ENCODE measurements at places on chromosomes 5 and 9.

GRCh38 chr5:74903165-74903787 lies 37.1 kb upstream of the FAM169A start:
- DNase-seq = no peak

DNA sequence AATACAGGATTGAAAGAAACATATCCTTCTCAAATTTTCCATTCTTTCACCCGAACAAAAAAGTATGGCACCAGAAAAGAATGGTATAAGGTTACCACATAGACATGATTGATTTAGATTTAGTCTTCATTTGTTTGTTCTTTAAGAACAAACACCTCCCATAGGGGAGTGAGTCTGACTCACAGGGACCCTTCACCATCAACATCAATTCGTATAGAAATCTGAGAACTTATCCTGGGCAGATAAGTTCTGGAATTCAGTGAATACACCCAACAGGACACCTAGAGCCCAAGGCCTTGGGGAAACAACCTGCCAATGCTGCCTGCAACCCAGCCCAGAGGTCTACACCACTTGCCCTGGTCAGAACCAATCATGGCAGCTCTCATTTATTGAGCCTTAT lies 46.2 kb downstream of the LHFPL2 start:
- DNase-seq = no peak

GRCh38 chr5:82349652-82350051 lies 71.5 kb upstream of the RPS23 start:
- DNase-seq = no peak

DNA sequence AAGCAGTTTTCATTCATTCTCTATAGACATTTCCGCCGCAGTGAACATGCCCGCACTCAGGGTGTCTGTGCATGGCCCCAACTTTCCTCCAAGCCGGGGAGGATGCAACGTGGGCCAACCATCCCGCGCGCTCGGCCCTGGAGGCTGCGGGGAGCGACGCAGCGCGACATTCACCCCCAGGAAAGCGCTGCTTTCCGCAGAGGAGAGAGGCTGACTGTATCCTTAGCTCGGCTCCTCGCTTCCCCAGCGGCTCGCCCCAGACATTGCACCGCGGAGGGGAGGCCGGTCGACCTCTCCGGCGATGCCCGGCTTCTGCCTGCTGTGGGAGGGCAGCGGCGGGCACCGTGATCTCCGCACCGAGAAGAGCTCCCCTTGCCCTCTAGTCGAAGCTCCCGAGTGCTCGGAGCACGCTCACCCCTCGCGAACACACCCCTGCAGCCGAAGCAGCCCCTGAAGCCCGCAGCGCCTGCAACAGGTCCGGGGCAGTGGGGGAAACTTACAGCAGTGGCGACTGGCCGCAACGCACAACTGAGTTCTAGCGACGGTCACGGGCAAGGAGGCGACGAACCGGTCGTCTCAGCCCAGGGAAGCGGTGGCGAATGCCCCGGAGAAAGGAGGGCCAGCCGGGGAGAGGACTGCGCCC lies 600 bp downstream of the ENC1 start:
- DNase-seq = no peak

- DNase-seq = no peak
Observed at GRCh38 chr9:700365-701282, 140.9 kb upstream of the DMRT1 start.

GRCh38 chr5:56282951-56283350 lies 49.8 kb upstream of the ANKRD55 start:
- no peak for DNase-seq

- DNase-seq = no peak
Observed at GRCh38 chr9:76759732-76760131, 4.5 kb upstream of the PCA3 start.

- DNase-seq = peak; percentile 17
Observed at GRCh38 chr9:95268681-95269080, 48.8 kb downstream of the FANCC start.

- no peak for DNase-seq
Observed at GRCh38 chr9:6838158-6838557, 80.4 kb downstream of the KDM4C start.

- DNase-seq = no peak
Observed at GRCh38 chr9:91915524-91916263, 34.3 kb downstream of the ROR2 start.

DNA sequence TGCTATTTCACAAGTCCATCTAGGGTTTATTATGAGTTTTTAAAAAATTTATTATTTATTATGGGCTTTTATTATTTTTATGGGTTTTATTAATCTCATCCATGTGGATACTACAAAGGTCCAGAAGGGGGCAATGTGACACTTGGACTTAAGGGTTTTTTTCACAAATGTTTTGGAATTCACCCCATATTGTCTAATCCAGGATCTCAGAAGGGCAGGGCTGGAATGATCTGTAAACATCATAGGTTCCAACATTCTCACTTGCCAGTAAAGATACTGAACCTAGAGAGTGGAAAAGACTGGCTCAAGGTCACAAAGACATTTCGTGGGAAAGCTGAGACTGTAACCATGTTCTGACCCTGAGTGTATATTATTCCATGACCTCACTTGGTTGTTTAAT lies 35.6 kb downstream of the NIM1K start:
- DNase-seq = peak; percentile 65

DNA sequence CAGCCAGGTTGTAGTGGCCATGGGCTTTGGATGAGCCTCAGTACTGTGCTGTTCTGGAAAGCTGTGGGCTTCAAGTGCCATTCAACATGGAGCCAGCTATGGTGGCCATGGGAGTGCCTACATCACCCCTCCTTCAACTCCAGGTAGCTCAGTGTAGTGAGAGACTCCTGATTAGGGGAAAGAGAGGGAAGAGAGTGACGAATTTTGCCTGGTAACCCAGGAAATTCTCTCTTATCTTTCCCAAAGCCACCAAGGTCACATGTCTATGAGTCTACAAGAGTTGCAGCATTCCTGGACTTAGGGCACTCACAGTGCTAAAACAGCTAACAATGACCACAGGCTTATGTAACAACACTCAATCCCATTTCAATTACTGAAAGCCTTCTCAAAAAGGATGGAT lies 81.7 kb upstream of the SPTLC1 start:
- DNase-seq = no peak

- DNase-seq = no peak
Observed at GRCh38 chr9:130122456-130122855, 49.7 kb upstream of the NCS1 start.

DNA sequence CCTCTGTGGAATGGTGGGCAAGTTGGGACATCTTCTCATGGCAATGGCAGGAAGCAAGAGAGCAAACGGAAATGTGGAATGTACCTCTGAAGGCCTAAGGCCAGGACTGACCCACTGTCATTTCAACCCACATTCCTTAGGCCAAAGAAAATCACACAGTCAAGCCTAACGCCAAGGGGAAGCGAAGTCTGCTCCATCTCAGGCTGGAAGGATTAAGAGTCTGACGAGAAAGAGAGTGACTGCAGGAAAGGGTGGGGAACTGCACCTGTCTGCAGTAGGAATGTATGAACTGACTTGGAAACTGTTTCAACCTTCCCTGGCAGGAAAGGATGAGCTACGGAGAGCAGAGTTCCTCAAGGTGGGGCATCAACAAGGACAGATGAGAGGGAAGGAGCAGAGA lies 90.2 kb upstream of the TAS2R1 start:
- DNase-seq = no peak

GRCh38 chr5:66701244-66701643 lies 105.1 kb downstream of the MAST4 start:
- DNase-seq = no peak

DNA sequence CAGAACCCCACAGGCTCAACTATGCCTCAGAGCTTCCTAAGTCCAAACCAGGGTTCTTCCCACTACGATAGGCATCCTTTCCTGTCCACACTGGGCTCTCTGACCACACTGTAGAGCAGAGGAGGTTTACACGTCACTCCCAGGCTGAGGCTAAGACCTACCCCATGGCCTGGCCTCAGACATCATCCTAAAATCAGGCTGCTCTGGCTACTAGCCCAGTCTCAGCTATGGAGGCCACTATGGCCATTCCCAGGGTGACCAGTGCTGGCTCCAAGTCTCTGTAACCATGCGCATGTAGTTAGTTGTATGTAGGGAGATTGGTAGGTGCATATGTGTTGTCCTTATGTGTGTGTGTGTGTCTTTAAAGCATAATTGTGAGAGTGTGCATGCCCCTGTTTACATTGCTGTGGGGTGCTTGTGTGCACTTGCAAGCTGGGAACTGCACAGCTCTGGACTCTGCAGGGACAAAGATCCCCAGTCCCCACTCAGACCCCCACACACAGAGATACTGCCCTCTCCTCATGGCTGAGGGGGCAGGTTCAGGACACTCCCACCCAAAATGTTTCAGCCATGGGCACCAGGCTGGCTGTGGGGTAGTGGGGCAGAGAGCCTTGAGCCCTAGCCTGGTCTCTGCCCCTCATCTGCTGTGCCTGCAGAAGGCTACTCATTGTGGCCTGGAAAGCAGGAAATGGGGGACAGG lies 12.3 kb downstream of the PDLIM4 start:
- DNase-seq = no peak

DNA sequence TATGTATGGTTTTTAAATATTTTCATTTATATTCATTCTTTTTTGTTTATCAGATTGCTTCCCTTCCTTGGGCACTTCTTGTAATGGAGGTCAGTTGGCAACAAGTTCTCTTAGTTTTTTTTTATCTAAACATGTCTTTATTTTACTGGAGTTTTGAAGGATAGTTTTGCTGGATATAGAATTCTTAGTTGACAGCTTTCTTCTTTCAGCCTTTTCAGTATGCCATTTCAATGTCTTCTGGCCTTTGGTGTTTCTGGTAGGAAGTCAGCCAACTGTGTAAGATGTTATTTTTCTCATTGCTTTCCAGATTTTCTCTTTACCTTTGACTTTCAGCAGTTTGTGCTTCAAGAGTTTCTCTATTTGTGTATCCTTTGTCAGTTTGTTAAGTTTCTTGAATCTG lies 14.2 kb downstream of the SLC12A2 start:
- no peak for DNase-seq

DNA sequence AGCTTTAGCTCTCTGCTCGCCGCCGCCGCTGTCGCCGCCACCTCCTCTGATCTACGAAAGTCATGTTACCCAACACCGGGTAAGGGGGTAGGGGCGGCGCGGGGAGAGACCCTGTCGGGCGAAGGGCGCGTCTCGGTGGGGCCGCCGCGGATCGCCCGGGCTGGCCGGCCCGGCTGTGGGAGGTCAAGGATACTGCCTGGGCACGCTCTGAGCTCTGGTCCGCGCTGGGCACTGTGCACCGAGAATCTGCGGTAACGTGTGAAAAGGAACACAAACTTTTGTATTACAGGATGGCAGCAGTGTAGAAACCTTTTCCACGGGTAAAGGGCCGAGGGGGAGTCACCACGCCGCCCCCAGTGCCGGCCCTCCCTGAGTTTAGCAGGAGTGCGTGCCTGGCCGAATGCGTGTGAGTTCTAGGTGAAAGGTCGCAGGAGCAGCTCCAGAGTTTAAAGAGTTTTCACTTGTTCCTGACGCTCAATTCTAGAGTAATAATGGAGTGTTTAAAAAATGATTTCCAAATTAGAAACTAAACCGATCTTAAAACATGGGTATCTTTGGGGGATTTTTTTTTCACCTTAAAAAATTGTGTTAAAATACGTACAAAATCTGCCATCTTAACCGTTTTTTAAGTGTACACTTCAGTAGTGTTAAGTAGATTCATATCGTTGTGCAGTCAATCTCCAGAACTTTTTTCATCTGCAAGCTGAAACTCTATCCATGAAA lies at the start of gene HSDL2:
HSDL2 (plus strand) TSS at position 7 of the 723 bp plus-strand sequence; CDS start at position 63, 56 bp downstream.
- no peak for DNase-seq

DNA sequence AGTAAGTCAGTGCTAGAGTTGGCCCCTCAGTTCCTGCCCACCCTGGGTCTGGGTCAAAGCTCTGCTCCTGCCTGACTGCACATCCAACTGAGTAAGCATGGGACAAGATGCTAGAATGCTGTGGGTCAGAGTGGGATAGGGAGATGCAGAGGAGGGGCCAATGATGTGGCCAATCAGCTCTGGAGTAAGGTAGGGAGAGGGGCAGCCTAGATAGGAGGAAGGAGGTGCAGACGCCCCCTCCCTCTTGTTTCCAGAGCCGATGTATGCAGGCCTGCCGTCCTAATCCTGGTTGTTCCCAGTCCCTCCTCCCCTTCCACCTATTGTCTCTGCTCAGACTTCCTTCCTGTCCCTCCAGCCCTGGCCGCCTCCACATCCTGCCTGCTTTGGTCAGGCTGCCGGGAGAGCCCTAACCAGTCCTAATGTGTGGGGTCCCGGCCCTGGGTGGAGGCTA lies 1.3 kb downstream of the ARAP3 start:
- DNase-seq = no peak

- no peak for DNase-seq
Observed at GRCh38 chr9:1156794-1157550, 106.8 kb downstream of the DMRT2 start.

DNA sequence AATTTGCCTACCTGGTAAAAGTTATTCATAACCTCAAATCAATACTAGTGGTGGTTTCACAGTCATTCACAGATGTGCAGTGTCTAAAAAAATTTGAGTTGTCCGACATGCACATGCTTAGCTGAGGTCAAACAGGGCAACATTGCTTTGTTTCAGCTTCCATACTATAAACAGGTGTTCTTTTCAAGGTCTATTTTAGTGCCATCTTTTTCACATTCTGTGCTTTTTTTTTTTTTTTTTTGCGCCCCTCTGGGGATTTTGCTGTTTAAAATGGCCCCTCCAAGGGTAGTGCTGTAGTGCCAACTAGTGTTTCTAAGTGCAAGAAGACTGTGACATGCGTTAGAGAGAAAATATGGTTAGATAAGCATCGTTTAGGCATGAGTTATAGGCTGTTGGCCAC lies 14.5 kb downstream of the PHAX start:
- no peak for DNase-seq

- no peak for DNase-seq
Observed at GRCh38 chr5:143987264-143987663, 175.3 kb downstream of the HMHB1 start.

GRCh38 chr5:64629841-64630240 lies 60.5 kb upstream of the SHISAL2B start:
- DNase-seq = no peak

GRCh38 chr5:17275289-17276158 lies 58.1 kb downstream of the BASP1 start:
- DNase-seq = no peak

DNA sequence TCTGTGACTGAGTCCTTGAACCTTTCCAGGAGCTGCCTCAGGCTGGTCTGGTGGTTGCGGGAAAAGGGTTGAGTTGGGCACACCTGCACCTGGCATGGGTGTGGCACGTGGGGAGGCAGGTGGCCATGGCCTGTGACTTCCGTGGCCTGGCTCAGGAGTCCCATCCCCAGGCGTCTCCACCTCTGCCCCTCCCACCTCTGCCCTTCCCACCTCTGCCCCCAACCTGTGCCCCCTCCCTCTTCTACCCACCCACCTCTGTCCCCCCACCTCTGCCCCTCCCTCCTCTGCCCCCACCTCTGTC lies 1.9 kb upstream of the QRFP start:
- no peak for DNase-seq

DNA sequence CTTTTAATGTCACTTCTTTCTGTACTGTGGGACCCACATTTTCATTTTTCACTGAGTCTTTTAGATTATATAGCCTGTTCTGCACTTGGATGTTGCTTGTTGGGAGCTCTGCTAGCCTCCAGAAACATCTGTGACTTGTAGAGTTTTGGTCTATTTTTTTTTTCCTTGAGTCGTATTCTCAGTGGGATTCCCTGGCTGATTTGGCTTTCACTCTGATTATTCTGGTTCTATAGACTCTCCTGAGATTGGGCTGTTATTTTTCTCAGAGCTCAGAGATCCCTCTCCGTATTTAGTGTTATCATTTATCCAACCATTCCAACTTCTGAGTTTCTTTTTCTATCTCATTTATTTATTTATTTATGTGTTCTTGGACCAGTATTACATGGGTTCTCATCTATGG lies 339.3 kb downstream of the FAM170A start:
- no peak for DNase-seq

GRCh38 chr9:82164159-82164558 lies 175.6 kb downstream of the SPATA31D1 start:
- no peak for DNase-seq
